ENCODE measurements at places on chromosomes 12 and 14.

GRCh38 chr12:6265038-6265405, 45.5 kb upstream of the PLEKHG6 start:
- no peak for DNase-seq

DNA sequence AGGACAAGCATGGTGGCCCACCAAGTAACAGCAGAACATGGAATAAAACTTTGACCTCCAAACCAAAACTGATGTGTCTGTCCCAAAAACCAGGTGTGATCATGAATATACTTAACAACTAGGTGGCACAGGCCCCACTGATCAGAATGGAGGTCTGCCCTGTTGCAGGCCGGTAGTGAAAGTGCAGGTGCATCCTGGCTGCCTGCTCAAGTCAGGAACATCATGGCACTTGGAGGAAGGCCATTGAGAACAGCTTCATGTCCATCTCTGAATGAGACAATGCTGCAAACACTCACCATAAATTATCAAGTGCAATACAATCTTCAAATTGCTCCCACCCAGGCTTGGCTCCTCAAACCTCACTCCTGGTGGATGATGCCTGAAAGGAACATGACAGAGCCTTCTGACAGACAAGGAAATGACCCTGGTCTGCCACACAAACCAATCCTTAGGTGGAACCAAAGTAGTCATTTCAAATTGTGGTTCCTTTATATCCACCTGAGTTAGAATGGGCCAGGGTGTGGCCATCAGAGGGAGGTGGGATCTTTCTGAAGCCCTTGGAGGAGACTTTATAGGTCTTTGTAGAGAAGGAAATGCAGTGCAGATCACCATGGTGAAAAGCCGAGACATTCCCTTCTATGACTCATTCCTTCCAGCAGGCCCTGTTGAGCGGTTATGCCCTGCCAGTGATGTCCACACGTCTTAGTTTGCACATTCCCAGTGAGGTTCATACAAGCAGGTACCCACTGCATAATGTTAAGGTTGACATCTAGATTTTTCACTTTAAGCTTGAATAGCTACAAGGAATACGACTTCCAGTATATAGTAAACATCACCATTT, 36.0 kb downstream of the EGLN3 start:
- peak; percentile 86 for DNase-seq

DNA sequence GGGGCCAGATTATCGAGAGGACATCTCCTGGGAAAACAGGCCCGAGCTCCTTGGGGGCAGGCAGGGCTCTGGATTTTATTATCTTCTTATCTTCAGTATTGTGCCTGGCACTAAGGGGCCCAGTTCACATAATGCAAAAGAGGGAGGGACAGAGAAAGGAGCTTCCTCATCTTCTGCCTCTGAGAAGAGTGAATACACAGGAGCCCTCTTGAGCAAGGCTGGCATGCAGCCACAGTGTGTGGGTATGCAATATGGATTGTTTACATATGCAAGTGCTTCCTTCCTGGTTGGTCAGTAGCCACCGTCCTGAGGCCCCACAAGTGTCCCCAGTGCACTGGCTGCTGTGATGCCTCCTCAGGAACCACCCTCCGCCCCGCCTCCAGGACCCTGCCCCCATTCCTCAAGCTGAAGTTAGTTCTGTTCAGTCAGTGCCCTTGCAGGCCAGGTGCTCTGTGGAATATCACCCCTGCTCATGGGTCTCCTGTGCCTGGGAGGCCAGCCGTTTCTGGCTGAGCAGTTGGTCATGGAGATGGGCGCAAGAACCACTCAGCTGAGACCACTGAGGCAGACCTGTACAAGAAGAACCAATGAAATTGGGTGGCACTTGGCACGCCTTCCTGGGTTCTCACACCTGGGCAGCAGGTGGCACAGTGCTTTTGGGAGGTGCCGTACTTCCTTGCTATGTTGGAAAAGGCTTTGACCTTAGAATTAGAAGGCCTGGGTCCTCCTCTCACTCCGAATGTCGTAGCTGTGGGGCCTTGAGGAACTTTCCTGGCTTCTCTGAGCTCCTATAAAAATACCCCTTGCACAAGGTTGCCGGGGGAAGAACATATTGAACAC, 35.1 kb upstream of the ACTN1 start:
- peak; percentile 64 for DNase-seq

GRCh38 chr12:96327889-96328288, 72.3 kb downstream of the CDK17 start:
- DNase-seq: no peak

DNA sequence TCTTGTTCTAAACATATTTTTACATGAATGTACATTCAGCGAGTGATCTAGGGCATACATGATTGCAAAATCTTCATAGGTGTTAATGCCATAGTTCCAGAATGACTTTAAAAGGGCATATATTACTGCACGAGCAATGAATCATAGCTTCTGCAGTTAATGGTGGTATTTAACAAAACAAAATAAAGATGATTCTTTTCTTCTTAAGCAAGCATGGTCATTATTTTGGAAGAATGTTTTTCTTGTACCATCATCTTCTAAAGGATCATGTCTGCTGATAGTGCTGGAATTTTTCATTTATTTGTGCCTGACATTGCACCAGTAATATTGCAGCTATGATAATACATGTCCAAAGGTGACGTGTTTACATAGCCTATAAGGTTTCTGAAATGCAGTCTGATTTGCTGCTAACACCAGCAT, 388.6 kb downstream of the CCDC91 start:
- no peak for DNase-seq

GRCh38 chr14:80388980-80389711, 177.8 kb upstream of the DIO2 start:
- DNase-seq: no peak

GRCh38 chr14:85279407-85279806, 250.5 kb upstream of the FLRT2 start:
- no peak for DNase-seq

GRCh38 chr12:16384732-16385131, 37.3 kb downstream of the MGST1 start:
- DNase-seq: no peak

- peak; percentile 94 for DNase-seq
These were observed 19.5 kb downstream of the ATF7IP start for GRCh38 chr12:14384783-14385638.

- DNase-seq: no peak
These were observed 610 bp upstream of the NUDT14 start for GRCh38 chr14:105181549-105182295.

- peak; percentile 68 for DNase-seq
These were observed 43.3 kb downstream of the GALNT9 start for GRCh38 chr12:132285991-132286681.

- DNase-seq: no peak
These were observed 259.3 kb upstream of the BTG1 start for GRCh38 chr12:92404921-92405320.

DNA sequence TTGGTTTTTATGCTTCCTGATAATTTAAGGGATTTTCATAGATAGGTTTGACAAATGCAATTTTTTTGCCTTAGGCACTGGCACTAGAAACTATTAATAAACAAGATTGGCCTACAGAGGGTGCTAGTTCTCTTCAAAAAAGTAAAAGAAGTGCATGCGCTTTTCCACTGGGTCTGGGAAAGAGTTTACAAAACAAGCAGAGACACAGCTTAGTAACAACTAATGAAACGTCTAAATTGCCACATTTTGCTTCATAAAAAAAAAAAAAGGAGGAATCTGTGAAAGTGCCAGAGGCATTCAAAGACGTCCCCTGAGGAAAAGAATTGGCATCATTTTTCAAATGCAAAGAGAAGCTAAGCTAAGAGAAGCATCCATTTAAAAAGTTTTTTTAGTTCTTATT, 58.3 kb upstream of the EEA1 start:
- peak; percentile 82 for DNase-seq

DNA sequence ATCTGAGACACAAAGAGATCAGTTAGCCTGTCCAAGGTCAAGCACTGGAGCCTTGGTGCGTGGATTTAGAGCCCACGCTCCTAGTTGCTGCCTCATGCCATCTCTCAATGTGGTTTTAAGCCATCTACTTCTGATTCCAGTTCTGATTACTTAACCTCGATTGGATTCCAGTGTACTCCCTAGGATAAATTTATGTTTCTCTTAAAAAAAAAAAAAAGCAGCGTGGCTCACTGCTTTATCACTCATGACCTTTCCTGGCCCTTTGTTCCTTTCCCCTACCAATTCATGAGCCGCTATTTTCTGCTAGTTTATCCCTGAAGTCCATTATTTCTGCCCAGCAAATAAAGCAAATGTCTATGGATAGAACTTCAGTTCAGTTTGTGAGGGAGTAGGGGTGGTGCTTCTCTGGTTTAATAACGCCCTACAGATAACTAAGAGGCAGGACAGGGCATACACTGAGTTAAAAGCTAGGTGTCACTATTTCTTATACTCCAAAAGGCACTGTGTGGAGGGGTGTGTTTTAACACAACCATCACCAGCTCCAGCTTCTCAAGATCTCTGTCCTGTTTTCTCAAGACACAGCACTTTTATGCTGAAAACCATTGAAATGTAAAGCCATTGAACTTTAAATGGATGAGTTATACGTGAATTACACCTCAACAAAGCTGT, 9.8 kb upstream of the PARP11 start:
- peak; percentile 8 for DNase-seq

- peak; percentile 69 for DNase-seq
These were observed 28.4 kb upstream of the MON2 start for GRCh38 chr12:62438098-62438692.

DNA sequence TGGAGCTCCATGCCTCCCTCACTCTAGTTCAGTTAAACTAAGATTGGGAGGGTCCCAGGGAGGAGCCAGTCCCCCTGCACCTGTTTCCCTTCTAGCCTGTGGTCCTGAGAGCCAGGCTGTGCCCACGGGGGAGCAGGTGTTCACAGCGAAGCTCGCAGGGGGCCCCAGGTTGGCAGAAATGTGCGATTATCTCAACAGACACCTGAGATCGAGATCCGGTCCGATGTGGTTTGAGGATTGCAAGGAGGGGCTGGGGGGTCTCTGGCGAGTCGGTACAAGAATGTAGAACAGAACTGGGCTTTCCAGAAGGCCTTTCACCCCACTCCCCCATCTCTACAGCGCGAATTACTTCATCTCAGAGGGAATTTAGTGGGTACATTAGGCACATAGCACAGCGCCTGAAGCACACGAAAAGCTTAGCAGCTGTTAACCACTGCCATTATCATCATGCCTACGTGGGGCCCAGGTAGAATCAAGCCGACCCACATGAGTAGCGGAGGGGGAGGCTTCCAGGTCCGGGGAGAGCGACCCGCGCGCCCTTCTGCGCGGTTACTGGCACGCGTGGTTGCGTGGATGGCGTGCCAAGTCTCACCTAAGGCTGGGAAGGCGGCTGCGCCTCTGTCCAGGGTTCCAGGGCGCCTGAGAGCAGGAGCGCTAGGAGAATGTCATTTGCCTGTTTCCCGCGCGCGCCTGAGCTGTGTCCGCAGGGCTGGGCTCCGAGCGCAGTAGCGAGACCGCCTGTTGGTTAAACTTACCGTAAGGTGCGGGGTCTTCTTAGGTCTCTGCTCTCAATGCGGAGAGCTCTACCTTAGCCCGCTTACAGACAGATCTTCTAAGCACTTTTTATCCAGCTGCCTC, 1539.5 kb upstream of the TMEM132C start:
- no peak for DNase-seq

- no peak for DNase-seq
These were observed 433.0 kb downstream of the LRIG3 start for GRCh38 chr12:58487255-58487654.

DNA sequence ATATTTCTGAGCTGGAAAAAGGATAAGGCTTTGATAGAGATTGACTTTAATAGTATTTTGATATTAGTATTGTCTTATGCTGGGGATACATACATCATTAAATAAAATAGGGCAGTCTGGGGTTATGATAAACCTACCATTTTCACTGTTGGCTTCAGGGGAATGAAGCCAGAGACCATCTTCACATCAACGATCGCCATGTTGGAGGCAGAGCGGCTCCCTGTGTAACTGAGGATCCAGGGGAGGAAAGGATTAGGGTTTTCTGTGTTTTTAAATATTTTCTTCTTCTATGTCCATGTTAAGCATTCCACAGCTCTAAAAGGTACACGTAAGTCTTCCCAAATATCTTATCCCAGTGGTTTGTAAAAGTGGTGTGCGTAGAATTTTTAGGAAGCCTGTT, 45.4 kb downstream of the A2M start:
- DNase-seq: no peak

GRCh38 chr12:49767333-49767732, 26.0 kb downstream of the TMBIM6 start:
- no peak for DNase-seq

GRCh38 chr12:58593557-58594304, 326.6 kb downstream of the LRIG3 start:
- no peak for DNase-seq

DNA sequence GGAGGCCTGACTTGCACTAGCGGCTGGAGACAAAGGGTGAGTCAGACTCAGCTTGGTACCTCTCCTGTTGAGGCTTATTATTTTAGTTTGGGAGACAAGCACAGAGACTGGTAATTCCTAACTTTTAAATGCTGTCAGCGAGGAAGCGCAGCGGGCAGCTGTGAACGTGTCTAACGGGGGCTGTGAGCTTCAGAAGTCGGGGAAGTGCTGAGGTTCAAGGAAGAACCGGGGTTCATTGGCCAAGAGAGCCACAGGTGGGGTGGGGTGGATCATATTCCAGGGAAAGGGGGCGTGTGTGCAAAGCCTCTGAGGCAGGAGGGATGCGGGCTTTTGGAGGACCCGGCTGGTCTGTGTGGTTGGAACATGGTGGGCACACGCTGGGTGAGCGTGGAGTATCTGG, 36.1 kb upstream of the ADGRD1 start:
- no peak for DNase-seq

DNA sequence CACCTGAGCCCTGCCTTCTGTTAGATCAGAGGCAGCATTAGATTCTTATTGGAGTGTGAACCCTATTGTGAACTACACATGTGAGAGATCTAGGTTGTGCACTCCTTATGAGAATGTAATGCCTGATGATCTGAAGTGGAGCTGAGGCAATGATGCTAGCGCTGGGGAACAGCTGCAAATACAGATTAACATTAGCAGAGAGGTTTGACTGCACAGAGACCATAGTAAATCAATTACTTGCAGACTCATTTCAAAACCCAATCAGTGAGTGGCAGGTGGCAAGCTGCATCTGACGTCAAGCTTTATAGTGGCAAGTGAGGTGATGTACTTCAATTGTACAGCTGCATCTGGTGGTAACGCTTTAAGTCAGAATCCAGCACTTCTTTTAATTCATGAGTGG, 141.6 kb downstream of the GPHN start:
- no peak for DNase-seq

DNA sequence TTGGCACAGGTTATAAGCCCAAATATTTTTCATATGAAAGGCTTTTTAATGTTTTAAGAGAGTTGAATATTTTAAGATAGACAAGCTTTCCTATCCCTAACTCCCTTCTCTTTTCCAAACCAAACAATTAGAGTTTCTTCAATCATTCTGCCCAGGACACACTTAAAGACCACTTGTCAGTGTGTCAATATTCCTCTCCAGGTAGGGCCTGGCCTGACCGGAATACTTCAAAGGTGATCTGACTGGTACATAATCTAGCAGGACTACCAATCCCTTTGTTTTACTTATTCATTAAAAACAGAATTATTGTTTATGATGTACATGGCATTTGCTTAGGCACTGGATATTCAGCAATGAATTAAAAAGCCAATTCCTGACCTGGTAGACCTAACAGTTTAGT, 24.2 kb upstream of the SNRPF start:
- DNase-seq: no peak

- no peak for DNase-seq
These were observed 191.8 kb downstream of the C12orf75 start for GRCh38 chr12:105522166-105522825.

All from endothelial cell of umbilical vein (primary cell).